ENCODE measurements at places on chromosomes 6 and 20.

- no peak for DNase-seq
Observed at GRCh38 chr6:13190376-13190775, 138.0 kb downstream of the TBC1D7 start.

DNA sequence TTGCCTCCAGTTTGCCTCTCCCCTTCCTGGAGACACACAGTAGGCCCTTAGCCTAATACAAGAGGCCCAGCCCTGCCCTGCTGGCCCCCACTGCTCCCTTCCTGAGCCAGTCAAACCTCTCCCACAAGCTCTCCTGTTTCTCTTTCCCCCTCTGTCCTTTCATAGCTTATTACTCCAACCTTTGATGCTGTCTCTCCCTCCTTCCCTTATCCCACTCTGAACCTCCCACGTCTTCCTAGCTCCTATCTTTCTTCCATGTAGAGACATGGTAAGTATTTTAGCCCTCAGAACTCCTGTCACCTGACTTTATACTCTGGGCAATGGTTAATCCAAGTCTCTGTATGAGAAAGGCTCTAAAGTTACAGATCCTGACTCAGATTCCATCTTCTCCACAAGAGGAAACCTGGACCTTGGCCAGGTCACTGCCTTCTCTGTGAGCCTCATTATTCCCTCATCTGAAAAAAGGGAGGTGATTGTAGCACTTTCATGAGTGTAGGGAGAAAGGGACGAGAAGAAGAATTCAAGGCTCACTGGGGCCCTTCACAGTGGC is 6.7 kb downstream of the TGIF2 start:
- no peak for DNase-seq

GRCh38 chr20:44738813-44739477 is 6.7 kb upstream of the KCNK15 start:
- DNase-seq, result peak; percentile 18

DNA sequence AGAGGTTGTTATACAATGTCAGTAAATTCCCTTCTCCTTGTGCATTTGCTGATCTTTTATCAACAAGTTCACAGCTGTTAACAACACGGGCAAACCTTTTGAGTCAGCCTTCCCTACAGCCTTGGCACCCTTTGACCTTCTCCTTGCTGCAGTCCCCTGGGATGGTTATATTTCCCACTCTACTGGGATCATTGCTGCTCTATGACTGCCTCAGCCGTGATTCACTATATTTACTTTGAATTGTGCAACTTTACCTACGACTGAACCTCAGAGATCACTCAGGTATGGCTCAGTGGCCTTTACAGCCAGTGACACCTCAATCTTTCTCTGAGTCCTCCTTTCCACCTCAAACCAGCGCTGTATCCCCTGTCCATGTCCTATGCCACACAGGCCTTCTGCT is 1293.3 kb downstream of the EPHA7 start:
- DNase-seq, result no peak

- no peak for DNase-seq
Observed at GRCh38 chr20:58131551-58132142, 96.8 kb downstream of the ANKRD60 start.

- DNase-seq, result no peak
Observed at GRCh38 chr20:4135385-4136077, 120.2 kb upstream of the RNF24 start.

GRCh38 chr6:62265906-62266525 is 20.0 kb downstream of the KHDRBS2 start:
- DNase-seq, result no peak

- no peak for DNase-seq
Observed at GRCh38 chr20:61777773-61778494, 287.7 kb downstream of the TAF4 start.

- DNase-seq, result no peak
Observed at GRCh38 chr6:153125032-153125431, 6.0 kb downstream of the RGS17 start.

- DNase-seq, result no peak
Observed at GRCh38 chr20:54197621-54198604, 10.0 kb upstream of the PFDN4 start.

- DNase-seq, result peak; percentile 7
Observed at GRCh38 chr20:33415948-33416347, 14.6 kb upstream of the CDK5RAP1 start.

DNA sequence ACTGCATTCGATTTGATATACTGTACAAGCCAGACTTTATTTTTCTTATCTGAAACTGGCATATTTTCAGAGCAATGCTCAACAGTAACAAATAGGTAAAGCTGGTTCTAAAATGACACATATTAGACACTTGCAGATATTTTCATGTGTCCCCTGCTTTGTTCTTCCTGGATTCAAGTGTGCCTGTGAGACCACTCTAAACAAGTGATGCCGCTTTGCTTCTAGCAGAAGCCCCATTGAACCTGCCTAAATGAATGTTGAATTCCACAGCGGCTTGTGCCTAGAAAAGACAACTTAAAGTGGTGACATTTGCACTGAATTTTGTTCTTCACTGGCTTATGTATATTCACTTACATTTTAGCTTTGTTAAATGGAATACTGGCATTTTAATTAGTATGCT is 115.7 kb downstream of the AKAP7 start:
- no peak for DNase-seq

DNA sequence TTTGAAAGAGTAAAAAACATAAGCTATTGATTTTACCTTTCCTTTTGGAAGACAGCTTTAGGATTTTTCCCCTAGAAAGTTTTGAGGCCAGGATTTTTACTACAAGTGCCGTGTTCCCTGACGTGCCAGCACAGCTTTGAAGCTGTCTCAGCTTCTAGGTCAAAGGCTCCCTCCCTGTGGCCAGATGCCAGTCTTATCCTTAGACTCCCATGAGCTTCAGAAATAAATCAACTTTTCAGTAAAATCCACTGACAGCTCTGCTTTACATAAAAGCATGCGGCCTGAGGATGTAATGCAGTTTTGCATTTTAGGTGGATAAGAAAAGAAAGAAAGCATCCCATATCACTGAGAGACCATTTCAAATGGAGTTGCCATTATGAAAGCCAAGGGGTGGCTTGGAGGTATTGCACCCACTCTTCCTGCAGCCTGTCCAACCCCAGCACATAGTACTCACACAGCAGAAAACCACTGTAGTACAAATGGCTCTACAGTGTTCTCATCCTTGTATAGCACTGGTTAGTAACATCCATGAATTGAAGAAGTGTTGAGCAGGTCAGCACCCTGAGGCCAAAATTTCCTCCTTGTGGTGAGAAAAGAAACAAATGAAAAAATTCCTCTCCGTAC is 15.2 kb upstream of the ATXN1 start:
- no peak for DNase-seq

DNA sequence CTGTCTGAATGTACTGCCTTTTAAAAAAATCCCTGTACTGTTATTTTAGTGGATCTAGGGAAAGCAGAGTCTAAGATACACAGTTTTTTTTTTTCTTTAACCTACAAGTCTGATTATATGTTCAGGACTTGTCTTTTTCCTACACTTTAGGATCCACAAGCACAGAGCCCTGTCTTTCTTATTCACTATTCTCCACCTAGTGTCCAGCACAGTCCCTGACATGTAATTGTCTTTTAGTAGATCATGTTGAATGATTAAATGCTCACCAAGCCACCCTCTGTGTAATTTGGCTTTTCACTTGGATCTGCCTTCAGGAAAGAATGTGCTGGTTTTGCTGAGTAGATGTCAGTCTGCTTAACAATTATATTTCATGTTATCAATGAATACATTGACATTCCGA is 35.8 kb upstream of the YWHAB start:
- DNase-seq, result no peak

DNA sequence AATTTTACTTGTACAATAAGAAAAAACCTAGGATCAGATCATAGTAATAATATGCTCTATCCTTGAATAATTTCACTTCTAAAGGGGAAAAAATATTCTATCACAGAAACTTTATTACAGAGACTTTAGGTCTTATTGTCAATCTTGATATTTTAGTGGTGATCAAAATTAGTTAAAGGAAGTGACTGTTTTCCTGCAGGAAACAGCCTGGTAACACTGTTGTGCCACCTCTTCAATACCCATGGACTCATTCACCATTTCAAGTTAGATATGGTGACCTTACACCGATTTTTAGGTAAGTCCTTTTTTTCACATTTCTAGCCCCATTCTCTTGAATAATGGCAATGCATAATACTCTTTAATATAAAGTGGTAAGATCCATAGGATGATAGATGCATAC is 99.2 kb downstream of the MTFR2 start:
- no peak for DNase-seq

- DNase-seq, result no peak
Observed at GRCh38 chr6:21613809-21614208, 20.3 kb downstream of the SOX4 start.

- no peak for DNase-seq
Observed at GRCh38 chr20:6485351-6485750, 282.1 kb upstream of the BMP2 start.

DNA sequence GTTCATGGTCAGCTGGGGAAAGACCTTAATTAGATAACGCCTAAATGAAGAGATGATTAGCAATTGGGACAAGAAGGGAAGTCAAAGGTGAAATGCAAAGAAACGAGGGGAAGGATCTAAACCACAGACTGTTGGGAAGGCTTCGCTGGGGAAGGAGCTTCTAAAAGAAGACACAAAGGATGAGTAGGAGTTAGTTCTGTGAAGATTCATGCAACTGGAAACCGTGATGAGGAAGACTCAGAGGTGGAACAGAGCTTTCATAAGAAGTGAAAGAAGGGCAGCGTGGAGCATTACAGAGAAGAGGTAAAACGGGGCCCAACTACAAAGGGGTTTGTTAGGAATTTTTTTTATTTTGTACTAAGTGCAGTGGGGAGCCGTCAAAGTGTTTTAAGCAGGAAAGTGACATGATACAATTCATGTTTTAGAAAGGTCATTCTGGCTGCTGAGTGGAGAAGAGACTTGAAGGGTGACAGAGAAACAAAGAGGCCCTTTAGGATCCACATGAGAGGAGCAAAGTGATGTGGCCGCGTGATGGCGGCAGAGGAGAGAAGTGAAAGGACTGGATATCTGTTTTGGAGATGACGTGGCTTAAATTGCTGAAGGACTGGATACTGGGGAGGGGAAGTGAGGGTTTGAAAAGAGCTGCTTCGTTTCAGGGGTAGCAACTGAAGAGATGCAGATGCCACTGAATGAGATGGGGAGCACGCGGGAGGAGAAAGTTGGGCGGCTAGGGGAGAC is 33.6 kb downstream of the TTI1 start:
- no peak for DNase-seq

GRCh38 chr6:13362412-13362811 is 34.1 kb upstream of the TBC1D7 start:
- no peak for DNase-seq

DNA sequence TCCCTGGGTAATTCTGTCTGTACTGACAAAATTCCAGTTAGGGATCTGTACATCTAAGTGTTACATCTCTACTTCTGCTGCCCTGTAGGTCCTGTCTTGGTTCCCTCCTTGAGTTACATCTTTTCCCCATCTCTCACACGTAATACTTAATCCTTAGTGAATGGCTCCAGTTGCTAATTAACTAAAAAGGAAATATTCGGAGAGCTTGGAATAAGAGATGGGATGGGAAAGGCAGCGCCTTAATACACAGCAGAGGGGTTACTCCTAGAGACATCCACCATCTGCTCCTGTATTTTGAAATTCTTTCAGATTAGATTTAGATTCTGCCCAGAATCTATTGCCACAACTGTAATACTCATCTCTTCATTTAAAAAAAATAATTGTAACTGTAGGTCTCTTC is 384.0 kb downstream of the SAMD5 start:
- DNase-seq, result no peak

GRCh38 chr20:21801193-21801592 is 95.7 kb downstream of the PAX1 start:
- DNase-seq, result no peak

DNA sequence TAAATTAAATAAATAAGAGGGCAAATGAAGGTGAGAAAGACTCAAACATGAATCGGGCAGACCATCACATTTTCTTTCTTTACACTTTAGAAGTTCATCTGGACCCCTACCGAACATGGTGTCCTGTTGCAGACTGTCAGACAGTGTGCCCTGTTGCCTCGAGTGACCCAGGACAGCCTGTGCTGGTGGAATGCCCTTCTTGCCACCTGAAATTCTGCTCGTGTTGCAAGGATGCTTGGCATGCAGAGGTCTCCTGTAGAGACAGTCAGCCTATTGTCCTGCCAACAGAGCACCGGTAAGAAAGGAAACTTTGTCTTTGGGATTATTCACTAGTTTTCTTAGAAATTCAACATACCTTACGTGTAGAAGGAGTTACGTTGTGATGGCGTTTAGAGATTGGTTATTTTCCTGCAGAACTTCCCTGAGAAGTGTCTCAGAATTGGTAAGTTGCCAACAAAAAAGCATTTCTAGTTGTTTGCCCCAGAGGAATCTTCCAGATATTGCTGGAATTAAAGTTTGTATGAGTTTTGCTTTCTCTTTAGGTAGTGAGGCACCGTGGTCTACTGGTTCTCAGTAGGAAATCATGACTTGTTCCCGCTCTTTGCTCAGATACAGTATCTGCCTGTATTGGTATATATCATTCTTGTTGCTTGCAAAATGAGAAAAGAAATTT is 70.1 kb downstream of the RNF144B start:
- no peak for DNase-seq

- DNase-seq, result no peak
Observed at GRCh38 chr20:63847237-63848002, 13.9 kb upstream of the ABHD16B start.

GRCh38 chr6:138162111-138162954 is 594 bp downstream of the ARFGEF3 start:
- no peak for DNase-seq

DNA sequence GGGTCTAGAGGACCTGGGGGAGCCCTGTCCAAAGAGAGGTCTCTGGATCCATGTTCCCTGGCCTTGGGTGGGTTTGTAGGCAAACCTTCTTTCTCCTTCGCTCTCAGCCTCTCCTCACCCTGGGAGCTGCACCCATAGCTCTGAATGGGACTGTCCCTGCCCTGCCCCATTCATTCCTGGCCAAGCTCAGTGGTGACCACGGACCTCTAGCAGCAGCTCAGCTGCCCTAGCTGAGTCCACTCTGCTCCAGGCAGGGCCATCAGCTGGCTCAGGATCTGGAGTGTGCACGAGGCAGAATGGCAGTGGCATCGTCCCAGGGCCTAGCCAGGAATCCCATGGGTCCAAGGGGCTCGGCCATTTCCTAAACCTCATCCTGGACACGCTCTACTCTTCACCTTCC is 5.3 kb downstream of the ULBP3 start:
- DNase-seq, result no peak

GRCh38 chr6:155771822-155772221 is 316.2 kb upstream of the NOX3 start:
- DNase-seq, result no peak

Data from substantia nigra (tissue), 51 donors.